GDM1 (cell line): ENCODE measurements at places on chromosomes 1 and 21.

GRCh38 chr1:194081444-194081843, 895.0 kb upstream of the B3GALT2 start:
- DNase-seq = no peak

DNA sequence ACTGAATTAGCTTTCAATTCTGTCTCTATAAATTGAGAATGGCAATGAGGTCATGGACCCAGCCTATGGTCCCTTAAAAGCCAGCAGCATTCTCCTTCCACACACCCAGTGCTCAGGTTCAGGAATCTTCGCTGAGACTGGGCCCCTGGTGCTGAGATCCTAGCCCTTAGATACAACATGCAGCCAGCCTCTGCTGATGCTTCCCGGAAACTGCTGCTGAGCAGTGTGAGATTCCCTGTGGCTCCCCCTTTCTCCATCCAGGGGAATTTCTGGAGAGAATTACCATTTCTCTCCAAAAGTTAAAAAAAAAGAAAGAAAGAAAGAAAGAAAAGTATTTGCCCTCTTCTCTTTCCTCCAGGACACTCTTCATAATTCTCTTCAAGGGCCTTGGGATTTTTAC, 31.7 kb upstream of the RALGPS2 start:
- DNase-seq = no peak

GRCh38 chr21:29346771-29347170, 48.0 kb downstream of the BACH1 start:
- no peak for DNase-seq

- DNase-seq = no peak
These were observed 2.1 kb downstream of the S100A16 start for GRCh38 chr1:153610811-153611301.

GRCh38 chr1:69943030-69943429, 262.3 kb downstream of the LRRC40 start:
- no peak for DNase-seq

DNA sequence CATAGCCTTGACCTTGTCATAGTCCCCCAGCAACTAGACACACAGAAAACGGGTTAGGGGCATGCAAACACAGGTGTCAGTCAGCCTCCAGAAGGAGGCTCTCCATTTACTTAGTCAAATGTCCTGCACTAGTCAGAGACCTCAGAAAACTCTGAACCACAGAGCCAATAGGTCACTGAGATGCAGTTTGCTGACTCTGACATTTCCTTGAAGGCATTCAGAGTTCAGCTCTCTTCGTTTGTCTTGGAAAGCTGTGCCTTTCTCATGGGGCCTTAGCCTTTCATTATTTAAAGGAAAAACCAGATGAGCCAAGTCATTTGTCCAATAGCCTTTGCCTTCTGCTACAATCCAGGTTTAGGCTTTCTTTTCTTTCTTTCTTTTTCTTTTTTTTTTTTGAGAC, 3.5 kb downstream of the OLFML2B start:
- no peak for DNase-seq

- DNase-seq = no peak
These were observed 588.3 kb upstream of the PBX1 start for GRCh38 chr1:163970699-163971098.
